ENCODE measurements at places on chromosomes 12 and 14. TPM values are rescaled to one million over a fixed set of nuclear protein-coding genes. Genes with fewer than 3 reads are reported as not detected.

The STXBP6 gene
- 2.0 TPM for total RNA-seq

The EFS gene
- total RNA-seq: not detected

The KERA gene
- not detected for total RNA-seq

The KRT82 gene
- not detected for total RNA-seq

The ASCL1 gene
- total RNA-seq: not detected

The INHBC gene
- not detected for total RNA-seq

The NPFF gene
- total RNA-seq: not detected

The PAN2 gene
- total RNA-seq: 16.5 TPM

All from A549 treated with ZK216348 at 1 μM for 4 hours (cell line).